ENCODE measurements at places on chromosomes 13 and 19.

- no peak for DNase-seq
Observed at GRCh38 chr13:98214707-98215106, 37.6 kb upstream of the RNF113B start.

- no peak for DNase-seq
Observed at GRCh38 chr13:110331362-110331761, 24.3 kb downstream of the COL4A2 start.

- no peak for DNase-seq
Observed at GRCh38 chr13:111372651-111373425, 52.4 kb downstream of the TEX29 start.

- DNase-seq: no peak
Observed at GRCh38 chr19:1173159-1173844, 766 bp downstream of the SBNO2 start.

DNA sequence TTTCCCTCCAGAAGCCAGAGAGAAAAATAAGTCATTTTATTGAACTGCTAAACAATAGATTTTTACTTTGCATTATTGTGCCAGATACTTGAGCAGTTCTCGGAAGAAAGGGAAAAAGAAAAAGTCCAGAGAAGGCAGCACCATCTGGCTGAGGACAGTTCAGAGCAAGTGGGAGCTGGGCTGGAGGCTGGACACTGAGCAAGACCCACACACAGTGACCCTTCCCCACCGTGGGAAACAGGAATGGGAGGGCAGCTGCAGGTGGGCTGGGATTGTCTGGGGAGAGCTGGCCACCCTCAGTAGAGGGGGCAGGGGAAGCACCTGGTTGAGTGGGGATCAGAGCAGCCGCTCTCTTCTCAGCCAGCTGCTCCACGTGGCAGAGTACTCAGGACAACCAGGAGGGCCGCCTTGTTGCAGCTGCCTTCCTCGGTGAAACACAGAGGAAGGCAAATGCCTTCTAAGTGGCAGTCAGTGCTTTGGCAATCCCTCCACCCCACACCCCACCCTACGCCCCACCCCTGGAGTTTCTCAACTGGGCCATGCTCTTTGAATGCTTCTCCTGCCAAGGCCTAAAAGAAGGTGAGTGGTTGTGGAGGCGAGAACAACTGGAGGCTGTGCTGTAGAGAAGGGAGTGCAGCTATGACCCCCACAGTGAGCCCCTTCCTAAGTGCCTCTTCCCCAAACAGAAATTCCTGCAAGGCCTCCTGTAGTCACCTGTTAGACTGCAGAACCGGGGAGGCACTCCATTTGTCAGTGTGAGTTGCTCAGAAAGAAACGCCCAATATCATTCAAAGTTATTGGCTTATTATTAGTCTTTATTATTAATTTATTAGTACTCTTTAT, 179.3 kb downstream of the ZIC5 start:
- DNase-seq: no peak

DNA sequence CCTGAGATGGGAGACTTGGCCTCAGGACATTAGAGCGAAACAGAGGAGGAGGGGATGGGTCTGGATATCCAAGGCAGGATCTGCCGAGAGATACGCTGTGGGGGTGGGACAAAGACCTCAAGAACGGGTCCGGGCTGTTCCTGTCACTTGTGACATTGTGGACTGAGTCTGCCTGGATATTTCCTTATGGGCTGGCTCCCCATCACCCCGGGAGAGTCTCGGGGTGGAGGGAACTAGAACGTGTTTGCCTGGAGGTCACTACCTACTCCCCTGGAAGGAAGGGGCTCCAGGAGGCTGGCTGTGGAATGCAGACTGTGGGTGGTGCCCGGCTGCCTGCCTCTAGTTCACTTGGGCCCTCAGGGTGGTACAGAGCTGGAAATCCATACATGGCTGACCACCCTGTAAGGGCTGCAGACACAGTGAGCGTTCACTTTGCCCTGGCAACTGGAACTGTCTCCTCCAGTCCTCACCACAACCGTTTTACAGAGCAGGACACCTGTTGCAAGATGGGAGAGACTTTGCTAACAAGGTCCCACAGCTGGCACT, 26.4 kb downstream of the DNM2 start:
- no peak for DNase-seq

DNA sequence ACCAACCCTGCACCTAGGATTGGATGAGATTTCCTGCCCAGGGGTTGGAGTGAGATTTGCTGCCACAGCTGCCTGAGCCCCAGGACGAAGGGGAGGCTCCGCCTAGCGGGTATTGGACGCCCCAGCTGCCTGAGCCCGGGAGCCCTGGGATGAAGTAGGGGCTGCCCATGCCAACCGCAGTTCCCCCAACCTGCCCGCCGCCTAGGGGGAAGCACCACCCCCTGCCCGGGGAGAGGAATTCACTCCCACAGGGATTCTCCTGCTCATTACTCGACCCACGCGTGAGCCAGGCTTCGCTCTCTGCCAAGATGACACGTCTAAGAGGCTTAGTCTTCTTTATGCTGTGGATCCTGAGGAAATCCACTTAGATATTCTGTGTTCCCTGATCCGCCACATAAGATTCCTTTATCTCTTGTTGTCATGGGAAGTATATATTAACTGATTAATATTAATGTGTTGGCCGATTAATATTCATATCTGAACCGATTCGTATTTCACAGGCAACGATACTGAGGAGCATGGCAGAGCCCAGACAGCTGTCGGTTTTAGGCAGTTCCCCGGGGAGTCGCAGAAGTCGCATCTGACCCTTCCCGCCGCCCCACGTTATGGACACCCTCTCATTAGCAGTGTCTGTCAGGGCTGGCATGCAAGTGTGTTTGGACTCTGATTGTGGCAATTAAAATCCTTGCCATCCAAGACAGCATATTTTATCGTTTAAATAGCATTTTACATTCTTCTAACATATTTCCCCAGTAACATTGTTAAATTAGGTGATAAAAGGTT, 44.5 kb upstream of the KCTD15 start:
- DNase-seq: no peak

GRCh38 chr13:41222259-41222852, 28.0 kb upstream of the KBTBD7 start:
- peak; percentile 61 for DNase-seq

DNA sequence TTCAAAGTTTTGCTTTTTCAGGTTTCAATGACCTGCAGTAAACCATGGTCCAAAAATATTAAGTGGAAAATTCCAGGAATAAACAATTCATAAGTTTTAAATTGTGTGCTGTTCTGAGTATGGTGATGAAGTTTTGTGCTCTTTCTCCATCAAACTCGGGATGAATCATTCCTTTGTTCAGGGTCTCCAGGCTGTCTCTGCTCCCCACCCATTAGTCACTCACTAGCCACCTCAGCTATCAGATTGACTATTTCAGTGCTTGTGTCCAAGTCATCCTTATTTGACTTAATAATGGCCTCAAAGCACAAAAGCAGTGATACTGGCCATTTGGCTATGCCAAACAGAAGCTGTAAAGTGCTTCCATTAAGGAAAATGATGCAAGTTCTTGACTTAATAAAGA, 1140.4 kb downstream of the EFNB2 start:
- no peak for DNase-seq

GRCh38 chr13:107450931-107451330, 764.4 kb downstream of the LIG4 start:
- DNase-seq: no peak

GRCh38 chr19:11141937-11142527, 13.6 kb downstream of the SPC24 start:
- DNase-seq: no peak

- no peak for DNase-seq
Observed at GRCh38 chr13:78960881-78961280, 301.9 kb upstream of the OBI1 start.

GRCh38 chr19:42010245-42011126, 16.5 kb upstream of the ATP1A3 start:
- DNase-seq: no peak

- no peak for DNase-seq
Observed at GRCh38 chr13:46403851-46404732, 17.0 kb upstream of the RUBCNL start.

DNA sequence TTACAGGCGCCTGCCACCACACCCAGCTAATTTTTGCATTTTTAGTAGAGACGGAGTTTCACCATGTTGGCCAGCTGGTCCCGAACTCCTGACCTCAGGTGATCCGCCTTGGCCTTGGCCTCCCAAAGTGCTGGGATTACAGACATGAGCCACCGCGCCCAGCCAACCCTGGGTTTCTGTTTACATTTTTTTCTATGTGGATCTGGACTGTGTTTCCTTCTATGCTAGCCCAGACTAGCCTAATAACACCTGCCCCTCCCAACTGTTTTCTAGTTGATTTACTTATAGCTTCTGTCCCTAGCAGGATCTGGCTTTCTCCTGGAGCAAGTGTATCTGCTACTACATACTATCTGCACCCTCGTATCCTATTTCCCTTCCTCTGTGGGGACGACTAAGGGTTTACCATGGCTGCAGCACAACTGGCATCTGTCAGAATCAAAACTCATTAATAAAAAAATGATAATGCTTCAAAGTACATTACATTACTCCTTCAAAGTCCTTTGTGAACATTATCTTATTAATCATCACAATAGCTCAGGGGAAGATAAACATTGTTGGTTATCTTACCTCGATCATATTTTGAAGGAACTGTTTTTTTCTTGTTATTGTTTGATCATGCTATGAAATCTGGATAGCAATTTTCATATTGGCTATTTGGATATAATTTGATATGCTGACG, 228.3 kb downstream of the KLF5 start:
- no peak for DNase-seq

GRCh38 chr13:73212482-73212881, 153.7 kb downstream of the KLF5 start:
- no peak for DNase-seq

- no peak for DNase-seq
Observed at GRCh38 chr13:36839981-36840380, 21.0 kb downstream of the RFXAP start.

- DNase-seq: no peak
Observed at GRCh38 chr13:109646423-109646822, 140.0 kb downstream of the IRS2 start.

DNA sequence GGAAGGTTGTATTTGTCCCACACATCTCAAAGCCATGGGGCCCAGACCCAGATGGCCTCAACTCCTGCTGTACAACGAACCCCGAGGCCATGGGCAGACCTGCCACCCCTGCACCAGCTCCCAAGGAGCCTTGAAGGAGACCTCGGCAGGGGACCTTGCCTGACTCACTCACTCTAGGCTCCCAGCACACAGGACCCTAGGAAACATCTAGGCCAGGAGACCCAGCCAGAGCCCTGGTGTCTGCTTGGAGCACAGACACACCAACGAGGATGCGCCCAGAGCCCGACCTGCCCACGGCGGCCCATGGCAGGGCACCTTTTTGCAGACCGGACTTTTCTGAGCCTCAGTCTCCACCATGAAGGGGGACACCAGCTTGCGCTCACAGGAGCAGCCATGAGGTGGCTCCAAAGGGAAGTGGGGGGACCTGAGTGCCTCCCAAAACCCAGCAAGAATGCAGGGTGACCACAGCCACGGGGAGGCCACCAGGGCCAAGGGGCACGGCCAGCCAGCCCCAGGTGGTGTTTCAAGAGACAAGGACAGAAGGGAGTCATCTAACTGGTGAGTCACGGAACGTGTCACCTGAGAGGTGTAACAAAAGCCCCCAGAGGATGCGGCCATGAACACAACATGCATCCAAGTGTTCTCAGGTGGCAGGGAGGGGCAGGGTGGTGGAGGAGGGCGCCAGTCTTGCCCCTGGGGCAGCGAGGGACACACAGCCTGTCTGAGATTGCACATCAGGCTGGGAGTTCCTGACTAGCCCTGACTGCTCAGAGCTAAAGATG, 4.9 kb upstream of the CERS1 start:
- DNase-seq: no peak

DNA sequence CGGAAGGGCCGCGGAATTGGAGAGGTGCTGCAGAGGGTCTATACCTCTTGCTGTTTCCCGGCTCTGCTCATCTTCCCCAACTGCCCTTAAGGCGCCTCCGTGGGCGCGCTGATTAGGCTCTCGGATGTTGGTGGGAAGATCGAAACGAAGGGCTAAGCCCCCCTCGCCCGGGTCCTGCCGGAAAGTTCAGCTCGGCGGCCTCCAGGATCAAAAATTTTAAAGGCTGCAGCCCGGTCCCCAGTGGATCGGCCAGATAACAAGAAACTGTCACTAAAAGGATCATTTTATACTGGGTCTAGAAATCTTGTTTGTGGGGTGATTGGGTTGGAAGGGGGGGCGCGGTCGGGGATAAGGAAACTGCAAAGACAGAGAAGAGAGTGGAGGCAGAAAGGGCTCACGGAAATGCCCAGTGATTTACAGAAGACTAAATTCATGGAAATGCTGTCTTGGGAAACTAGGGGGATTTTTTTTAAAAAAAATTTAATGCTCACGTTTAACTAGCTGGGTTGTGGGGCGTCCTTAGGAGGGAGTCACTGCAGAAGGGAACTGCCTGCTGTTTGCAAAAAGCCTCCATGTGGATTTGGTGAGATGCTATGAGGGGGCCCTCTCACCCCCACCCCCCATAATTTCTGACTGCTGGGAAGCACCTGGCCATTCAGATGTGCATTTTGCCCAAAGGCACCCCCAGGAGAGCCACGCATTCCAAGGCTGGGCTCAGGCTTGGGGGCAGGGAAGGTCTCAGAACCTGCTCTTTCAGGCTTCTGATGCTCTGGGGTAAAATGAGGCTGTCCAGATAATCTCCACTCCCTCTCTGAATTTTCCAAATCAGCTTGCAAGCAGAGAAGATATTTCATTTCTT, 7.7 kb downstream of the CDX2 start:
- DNase-seq: no peak

GRCh38 chr19:31254611-31255010, 94.6 kb downstream of the TSHZ3 start:
- DNase-seq: no peak

DNA sequence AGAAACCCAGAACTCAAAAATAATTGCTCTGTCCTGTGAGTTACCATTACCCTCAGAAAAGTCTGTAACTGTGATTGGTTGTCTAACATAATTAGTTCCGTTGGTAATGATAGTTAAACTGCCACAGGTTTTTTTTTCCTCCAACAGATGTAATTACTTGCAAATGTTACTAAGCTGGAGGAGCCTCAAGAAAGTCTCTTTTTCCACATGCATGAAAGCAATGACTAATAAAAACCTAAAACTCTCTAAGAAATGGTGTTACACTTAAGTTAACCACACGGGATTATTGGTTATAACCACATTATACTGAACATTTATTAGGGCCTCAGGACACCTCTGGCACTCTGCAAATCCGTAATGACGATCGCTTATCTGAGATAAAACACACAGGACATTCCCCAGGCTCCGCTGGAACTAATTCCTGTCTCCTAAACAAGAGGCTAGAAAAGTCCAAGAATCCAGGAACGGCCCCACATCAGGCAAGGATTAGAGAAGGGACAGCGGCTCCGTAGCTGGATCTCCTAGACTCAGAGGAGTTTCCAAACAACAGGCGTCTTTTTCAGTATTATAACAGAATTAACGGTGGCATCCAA, 753 bp downstream of the ZNF235 start:
- DNase-seq: peak; percentile 22

DNA sequence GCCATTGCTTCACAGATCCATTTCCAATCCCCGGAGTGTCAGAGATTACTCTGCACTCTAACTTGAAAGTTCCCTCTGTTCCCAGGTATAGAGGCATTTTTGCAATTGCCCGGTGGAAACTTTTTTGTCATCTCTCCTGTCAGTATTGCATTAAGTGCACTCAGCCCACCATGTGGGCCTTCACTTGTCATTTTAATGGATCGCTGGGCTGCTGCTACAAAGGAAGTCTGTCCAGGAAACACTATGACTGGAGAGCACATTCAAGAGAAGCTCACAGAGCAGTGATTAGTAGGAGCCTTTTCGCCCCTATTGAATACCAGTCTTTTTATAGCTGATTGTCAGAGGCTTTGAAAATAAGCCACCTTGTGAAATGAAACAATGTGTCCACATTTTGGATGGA, 180.9 kb downstream of the B3GLCT start:
- no peak for DNase-seq

GRCh38 chr13:99990126-99990977, 8.8 kb downstream of the ZIC2 start:
- DNase-seq: peak; percentile 77
